ENCODE measurements at places on chromosomes 1 and 21. TPM values are rescaled to one million over a fixed set of nuclear protein-coding genes. Genes with fewer than 3 reads are reported as not detected.

The C1orf185 gene
- total RNA-seq: not detected

The LAX1 gene
- total RNA-seq: 0.13 TPM

The CD84 gene
- not detected for total RNA-seq

The HLX gene
- 6.4 TPM for total RNA-seq

The IFNLR1 gene
- 0.22 TPM for total RNA-seq

The BPNT1 gene
- 22.2 TPM for total RNA-seq

The KRTAP12-2 gene
- total RNA-seq: not detected

The CRP gene
- not detected for total RNA-seq

The ADAMTS5 gene
- total RNA-seq: 170 TPM

The ZNF678 gene
- total RNA-seq: 6.5 TPM

The BSND gene
- total RNA-seq: not detected

All from articular chondrocyte of knee joint (primary cell).